ENCODE measurements at places on chromosomes 2 and 18.

- DNase-seq: peak; percentile 92
Measured at GRCh38 chr2:237673130-237674001, 46.0 kb downstream of the LRRFIP1 start.

DNA sequence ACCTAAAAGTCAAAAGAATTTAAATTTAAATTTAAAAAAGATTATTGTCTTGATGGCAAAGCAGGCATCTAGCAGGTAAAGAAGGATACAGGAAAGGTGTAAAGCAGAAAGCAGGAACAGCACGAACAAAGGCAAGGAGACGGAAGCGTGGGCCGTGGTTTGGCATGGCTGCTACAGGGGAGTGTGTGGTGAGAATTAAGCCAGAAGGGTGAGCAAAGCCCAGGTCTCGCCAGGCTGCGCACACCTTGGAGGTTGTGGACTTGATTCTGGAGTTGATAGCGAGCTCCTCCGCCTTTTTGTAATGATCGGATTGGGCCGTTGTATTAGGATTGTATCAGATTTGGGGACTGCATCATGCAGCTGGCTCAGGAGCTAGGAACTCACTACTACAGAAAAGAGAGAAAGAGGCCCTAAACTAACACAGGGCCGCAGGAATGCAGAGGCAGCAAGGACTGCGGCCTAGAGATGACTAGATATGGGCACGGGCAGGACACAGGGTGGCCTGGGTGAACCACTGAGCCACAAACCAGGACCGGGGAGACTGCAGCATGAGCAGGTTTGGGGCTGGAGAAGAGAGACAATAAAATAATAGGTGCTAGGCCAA is 71.4 kb upstream of the TMEM247 start:
- DNase-seq: no peak

DNA sequence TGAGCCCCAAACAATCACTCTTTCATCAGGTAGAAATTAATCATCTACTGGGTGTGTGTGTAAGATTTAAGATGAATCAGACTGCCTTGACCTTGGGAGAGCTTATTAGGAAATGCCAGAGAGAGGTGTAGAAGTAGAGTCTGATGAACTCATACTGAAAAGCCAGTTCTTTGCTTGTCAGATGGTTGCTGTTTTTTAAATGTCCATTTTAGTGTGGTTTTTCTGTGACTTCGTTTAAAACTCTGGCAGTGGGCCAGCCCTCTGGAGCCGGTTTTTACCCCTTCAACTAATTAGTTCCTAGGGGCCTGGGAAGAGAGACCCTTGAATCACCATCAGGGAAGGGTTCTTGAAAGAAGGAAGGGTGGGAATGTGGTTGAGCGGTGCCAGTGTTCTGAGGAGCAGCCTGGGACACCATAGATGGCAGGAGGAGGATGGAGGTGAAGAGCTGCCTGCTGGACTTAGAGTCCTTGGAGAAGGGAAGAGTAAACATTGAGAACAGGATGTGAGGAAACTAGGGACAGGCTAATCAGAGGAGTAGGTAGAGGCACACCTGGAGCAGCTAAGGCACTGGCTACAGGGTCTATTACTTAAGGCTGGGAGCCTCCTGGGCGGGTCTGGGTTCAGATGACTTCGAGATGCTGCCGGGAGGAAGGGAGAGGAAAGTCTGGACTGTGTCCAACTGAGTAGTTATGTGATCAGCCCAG is 66.1 kb downstream of the LRRFIP1 start:
- DNase-seq: peak; percentile 18

- no peak for DNase-seq
Measured at GRCh38 chr2:23498943-23499342, 114.0 kb downstream of the KLHL29 start.

DNA sequence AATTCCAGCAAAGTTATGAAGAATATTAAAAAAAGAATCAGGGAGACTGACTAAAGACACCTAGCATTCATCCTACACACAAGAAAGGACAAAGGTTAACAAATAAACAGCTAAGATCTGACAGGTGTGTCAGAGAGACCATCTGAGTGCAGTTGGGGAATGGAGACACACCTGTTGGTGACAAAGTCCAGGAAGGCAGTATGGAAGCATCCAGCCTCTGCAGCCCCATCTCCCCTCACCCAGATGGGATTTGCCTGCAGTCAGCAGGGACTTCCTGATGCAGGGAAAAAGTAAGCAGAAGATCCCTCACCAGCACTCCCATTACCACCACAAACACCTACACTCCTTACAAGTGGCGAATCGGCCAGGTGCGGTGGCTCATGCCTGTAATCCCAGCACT is 37.9 kb downstream of the USP34 start:
- no peak for DNase-seq

- DNase-seq: no peak
Measured at GRCh38 chr2:46232860-46233259, 64.3 kb upstream of the EPAS1 start.

DNA sequence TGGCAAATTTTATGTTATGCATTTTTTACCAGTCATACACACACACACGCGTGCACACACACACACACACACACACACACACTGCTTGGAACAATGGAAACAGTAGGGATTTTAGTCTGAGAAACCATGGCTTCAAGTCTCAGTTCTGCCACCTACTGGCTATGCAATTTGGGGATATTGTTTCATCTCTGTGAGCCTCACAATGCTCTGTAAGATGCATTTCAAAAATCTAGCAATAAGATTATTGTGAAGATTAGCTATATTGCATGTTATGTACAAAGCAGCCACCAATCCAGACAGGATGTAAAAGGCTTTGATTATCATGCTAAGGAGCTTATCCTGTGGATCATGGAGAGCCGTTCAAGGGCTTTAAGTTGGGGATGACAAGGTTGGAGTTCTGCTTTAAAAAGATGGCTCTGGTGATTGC is 401.4 kb downstream of the NBAS start:
- no peak for DNase-seq

- no peak for DNase-seq
Measured at GRCh38 chr2:215969131-215969841, 44.1 kb downstream of the MREG start.

DNA sequence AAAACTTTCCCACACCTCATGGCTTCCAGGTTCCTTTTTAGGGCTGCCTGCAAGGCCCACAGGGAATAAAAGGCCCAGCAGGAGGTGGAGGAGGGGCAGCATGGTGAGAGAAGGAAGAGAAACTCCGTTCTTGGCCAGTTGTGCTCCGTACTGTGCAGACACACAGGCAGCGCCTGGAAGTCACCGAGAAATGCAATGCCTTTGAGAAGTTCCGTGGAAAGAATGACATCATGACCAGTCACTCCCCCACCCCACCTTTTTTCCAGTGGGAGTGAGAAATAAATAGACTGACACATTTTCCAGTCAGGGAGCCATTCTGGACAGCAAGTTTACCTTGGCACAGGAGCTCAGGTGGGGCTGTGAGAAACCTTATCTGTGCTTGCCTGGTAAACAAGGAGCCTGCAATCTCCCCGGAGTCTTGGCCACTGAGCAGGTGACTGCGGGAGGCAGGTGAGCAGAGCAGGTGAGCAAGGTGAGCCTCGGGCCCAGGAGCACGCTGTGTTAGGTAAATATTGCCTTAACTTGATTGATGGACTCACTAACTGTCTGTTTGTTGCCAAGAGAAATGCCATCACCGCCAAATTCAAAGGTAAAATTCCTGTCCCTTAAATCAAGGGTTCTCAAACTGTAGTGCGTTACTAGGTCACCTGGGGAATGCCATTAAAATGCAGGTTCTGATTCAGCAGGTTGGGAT is 13.5 kb upstream of the LBH start:
- no peak for DNase-seq

DNA sequence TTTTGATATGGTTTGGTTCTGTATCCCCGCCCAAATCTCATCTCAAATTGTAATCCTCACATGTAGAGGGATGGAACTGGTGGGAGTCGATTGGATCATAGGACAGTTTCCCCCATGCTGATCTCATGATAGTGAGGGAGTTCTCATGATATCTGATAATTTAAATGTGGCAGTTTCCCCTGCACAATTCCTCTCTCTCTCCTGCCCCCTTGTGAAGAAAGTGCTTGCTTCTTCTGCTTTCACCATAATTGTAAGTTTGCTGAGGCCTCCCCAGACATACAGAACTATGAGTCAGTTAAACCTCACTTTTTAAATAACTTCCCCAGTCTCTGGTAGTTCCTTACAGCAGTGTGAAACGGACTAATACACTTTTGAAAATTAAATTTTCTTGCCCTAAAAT is 12.3 kb upstream of the KCNJ3 start:
- DNase-seq: no peak

GRCh38 chr18:5451150-5451549 is 92.6 kb downstream of the EPB41L3 start:
- no peak for DNase-seq

GRCh38 chr18:27839141-27839540 is 337.8 kb downstream of the CDH2 start:
- no peak for DNase-seq

GRCh38 chr2:174330945-174331594 is 3.7 kb upstream of the SP9 start:
- DNase-seq: no peak

- DNase-seq: no peak
Measured at GRCh38 chr2:100205174-100205573, 62.8 kb upstream of the AFF3 start.

DNA sequence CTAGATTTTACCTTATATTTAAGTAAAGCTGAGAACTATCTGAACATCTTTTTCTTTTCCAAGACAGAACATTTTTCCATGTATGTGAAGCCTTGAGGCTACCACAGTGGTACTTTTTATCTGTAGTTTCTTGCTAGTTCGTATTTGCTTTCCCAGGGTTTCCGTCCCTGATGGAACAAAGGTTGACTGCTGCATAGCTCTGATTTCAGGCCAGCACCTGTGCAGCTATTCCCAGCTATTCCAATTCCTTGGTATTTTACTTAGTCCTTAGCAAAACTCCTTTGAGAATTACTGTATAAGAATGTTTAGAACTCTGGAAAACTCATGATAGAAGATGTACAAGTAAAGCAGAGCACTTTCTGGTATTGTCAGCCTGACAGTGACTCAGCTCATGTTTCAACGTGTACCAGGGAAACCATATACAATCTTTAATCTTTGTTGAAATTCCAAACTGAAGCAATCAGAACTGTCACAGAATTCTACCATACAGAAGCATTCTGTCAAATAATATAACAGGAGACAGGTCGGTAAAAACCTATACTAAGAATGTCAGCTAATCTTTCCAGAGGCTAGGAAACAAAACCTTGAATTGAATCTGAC is 162.2 kb downstream of the PKP4 start:
- DNase-seq: no peak

GRCh38 chr2:191638079-191638801 is 39.7 kb upstream of the NABP1 start:
- DNase-seq: no peak

GRCh38 chr2:20596193-20596972 is 54.5 kb downstream of the HS1BP3 start:
- DNase-seq: no peak

DNA sequence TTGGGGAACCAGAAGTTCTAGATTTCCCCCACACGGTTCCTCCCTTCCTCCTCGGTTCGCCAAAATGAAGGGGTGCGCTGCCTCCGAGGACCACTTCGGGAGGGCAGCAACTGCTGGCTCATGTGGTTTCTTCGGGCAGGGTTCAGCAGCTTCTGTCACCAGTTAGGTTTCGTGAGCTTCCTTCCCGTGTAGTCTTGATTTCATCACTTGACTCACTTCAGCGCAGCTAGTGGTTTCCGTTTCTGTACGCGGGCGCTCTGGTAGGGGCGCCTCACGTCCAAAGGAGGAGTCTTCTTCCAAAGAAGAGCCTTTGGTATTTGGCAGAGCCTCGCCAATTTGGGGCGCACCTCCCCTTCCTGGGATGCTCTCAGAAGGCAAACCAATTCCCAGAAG is 485 bp upstream of the GALNT3 start:
- DNase-seq: peak; percentile 8

DNA sequence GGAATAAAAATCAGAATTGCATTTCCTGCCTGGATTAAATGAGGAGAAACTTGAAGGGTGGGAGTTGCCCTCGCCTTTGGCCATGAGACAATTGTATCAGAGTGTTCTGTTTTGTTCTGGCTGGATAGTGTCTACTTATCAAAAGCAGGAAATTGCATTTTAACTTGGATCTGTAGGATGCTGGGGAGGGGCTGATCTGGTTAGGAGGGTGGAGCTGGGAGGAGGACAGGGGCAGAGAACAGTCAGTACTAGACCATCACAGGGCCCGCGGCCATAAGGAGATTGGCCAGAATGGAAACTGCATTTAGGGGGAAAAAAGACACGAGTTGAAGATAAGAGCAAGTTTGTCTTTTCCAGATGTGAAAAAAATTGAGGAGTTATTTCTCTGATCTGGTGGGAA is 199.1 kb upstream of the POU3F3 start:
- no peak for DNase-seq

DNA sequence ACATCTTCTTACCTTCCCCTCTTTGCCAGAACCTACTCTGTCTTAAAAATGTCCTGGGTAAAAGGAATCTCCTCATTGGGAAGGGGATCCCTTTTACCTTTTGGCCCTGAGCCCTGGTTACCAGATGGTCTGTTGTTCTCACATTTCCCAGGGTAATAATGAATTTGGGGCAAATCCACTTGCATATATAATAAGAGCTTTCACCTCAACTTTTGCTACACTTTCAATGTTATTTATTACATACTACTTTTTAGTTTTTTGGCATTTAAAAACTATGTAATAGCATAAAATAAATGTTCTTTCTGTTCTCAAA is 15.0 kb downstream of the CERS6 start:
- DNase-seq: no peak

DNA sequence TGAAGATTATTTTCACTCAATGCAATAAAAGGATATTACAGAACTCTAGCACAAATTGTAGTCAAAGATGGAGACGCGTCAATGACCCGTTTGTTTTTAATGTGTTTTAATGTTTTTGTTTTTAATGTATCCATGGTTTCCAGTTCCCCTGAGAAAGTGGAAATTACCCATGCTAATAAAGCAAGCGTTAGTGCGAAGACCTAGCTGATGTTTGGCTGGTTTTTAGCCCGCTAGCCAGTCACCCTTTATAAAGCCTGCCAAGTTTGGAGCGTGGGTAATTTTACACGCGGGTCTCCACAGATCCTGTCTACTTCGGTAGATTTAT is 430 bp upstream of the CHMP1B start:
- DNase-seq: no peak

- DNase-seq: no peak
Measured at GRCh38 chr2:158179660-158180059, 78.0 kb downstream of the UPP2 start.

DNA sequence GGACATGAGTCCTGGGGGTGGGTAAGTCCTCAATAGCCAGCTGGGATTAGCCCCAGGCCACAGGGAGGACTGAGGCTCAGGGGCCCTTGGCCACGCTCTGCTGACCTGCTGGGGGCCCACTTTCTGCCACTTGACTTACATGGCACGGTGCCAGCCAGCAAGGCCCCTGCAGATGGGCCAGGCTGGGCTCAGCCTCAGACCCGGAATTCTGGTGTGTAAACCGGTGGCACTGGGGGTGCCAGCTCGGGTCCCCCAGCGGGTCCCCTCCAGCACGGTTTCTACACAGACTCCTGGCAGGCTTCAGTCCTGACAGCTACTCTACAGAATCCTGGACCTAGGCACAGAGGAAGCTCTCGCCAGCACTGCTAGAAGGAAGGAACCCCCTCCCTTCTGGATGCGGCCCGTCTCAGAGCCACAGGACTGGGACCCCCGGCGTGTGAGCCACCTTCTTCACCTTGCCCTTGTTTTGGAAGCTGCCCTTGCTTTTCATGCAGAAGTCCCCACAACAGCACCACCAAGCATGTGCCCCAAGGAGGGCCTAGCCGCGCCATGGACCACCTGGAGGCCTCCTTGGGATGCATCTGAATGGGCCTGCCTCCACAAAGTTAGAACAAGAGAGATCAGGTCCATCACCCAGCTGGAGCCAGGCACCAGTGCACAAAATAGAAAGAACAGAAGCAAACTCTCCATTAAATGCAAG is 8.0 kb downstream of the HDAC4 start:
- no peak for DNase-seq

Measured in effector CD4-positive, alpha-beta T cell (primary cell).